HCT116 (cell line): ENCODE measurements at places on chromosomes 2 and 18.

DNA sequence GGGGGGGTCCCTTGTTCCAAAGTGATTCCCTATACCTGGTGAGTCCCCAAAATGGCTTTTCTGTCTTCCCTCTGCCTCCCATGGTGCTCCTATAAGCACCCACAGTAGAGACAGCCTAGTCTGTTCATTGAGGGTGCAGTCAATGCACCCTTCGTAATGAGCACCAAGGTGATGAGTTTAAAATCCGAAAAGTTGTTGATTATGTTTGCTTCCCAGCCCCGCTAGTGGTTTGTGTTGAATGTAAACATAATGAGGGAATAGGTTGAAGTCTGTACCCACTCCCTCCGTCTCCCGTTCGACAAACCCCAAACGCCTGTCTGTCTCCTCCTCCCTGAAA is 2.3 kb downstream of the FOSL2 start:
- DNase-seq = no peak
- H3K27ac ChIP-seq = no peak overlapping the region
- H3K36me3 ChIP-seq = no peaks in the 10 kb centered on the region
- H3K4me1 ChIP-seq = peaks cover 37% of the 10 kb centered on the region

- no peak for DNase-seq
- no peaks in the 10 kb centered on the region for H3K36me3 ChIP-seq
- no peaks in the 10 kb centered on the region for H3K4me1 ChIP-seq
Observed at GRCh38 chr18:8516371-8517250, 92.6 kb upstream of the RAB12 start.

GRCh38 chr2:168186452-168186851 is 60.9 kb downstream of the STK39 start:
- H3K27ac ChIP-seq = peak overlapping the region; percentile 70
- H3K4me3 ChIP-seq = no peak overlapping the region
- H3K4me1 ChIP-seq = peaks cover 100% of the 10 kb centered on the region

- no peaks in the 10 kb centered on the region for H3K36me3 ChIP-seq
- H3K27me3 ChIP-seq = no peaks in the 10 kb centered on the region
- no peak overlapping the region for H3K4me3 ChIP-seq
- H3K27ac ChIP-seq = no peak overlapping the region
- DNase-seq = no peak
- H3K4me1 ChIP-seq = no peaks in the 10 kb centered on the region
Observed at GRCh38 chr2:234712421-234712935, 215.6 kb upstream of the ARL4C start.

- H3K36me3 ChIP-seq = no peaks in the 10 kb centered on the region
- no peaks in the 10 kb centered on the region for H3K27me3 ChIP-seq
- H3K27ac ChIP-seq = no peak overlapping the region
Observed at GRCh38 chr18:10232062-10232461, 222.4 kb upstream of the APCDD1 start.

DNA sequence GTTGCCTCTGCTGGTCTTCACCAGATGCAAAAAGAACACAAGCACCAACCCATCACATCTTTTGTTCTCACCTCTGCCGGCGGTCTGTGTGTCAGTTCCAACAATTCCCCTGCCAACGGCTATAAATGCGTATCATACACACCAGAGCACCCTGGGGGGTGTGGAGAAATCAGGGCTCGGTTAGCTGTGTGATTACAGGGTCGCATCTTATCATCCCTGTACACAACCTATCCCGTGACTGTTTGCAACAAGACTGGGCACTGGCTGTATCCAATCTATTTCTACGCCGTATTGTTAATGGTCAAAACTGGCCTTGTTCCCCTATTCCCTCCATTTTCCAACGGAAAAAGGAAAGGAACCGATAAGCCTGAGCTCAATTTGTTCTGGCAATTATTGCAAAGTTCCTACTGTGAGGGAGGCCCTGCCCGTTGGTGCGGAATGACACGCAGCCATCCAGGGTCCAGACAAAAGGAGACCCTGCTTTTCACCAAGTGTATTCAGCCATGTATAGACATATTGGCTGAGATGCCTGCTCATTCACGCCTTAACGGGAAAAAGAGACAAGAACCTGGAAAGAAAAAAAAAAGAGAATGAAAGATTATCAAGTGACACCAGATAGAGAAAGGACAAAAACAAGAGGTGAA is 136.9 kb downstream of the CDH20 start:
- H3K27ac ChIP-seq = no peak overlapping the region
- no peak for DNase-seq
- no peaks in the 10 kb centered on the region for H3K4me1 ChIP-seq
- no peaks in the 10 kb centered on the region for H3K36me3 ChIP-seq
- no peak overlapping the region for H3K4me3 ChIP-seq

DNA sequence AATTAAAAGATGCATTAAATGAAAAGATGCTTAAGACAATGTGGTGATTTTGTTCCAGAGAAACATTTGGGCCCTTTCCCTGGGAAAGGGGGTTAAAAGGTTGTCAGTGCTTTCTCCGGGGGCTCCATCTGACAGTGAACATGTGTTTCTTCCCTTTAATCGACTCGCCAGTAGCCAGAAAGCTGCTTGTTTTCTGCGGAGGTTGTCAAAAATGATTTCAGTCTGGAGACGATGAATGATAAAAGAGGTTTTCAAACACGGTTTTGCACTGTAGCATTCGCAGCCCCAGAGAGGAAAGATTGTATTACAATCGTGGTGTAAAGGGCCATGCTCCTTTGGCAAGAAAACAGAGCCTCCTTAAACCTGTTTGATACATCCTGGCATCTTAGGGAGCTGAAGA is 111.5 kb upstream of the MEIS1 start:
- no peak overlapping the region for H3K4me3 ChIP-seq
- no peak for DNase-seq
- H3K36me3 ChIP-seq = no peaks in the 10 kb centered on the region
- H3K4me1 ChIP-seq = no peaks in the 10 kb centered on the region

GRCh38 chr2:121776361-121776760 is 20.9 kb downstream of the TSN start:
- H3K4me1 ChIP-seq = peaks cover 14% of the 10 kb centered on the region
- no peaks in the 10 kb centered on the region for H3K36me3 ChIP-seq
- no peak overlapping the region for H3K27ac ChIP-seq
- no peak overlapping the region for H3K4me3 ChIP-seq

- no peaks in the 10 kb centered on the region for H3K4me1 ChIP-seq
- no peak overlapping the region for H3K4me3 ChIP-seq
Observed at GRCh38 chr2:239685556-239685955, 284.7 kb upstream of the HDAC4 start.

GRCh38 chr2:73282924-73283544 is 1.2 kb downstream of the FBXO41 start:
- H3K27me3 ChIP-seq = no peaks in the 10 kb centered on the region
- peaks cover 9% of the 10 kb centered on the region; the same call in 1 of the 2 replicates for H3K36me3 ChIP-seq
- H3K4me1 ChIP-seq = peaks cover 36% of the 10 kb centered on the region
- H3K4me3 ChIP-seq = peak overlapping the region; percentile 85

DNA sequence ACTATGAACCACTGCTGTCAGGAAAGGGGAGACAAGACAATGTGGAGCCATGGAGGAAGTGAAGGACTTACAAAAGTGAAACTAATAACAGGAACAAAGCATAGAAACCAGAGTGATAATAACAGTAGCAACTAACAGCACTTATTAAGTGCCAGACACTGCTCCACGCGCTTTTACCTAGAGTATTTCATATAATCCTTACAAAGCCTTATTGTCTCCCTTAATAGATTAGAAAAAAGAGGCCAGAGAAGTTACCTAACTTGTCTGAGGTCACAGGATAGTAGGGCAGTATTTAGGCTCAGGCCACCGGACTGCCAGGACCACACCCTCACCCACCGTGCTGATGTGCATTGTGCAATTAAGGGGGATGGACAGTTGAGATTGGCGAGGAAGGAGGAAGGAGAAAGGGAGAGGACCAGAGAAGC is 98.6 kb upstream of the NFU1 start:
- peaks cover 11% of the 10 kb centered on the region for H3K4me1 ChIP-seq
- H3K36me3 ChIP-seq = no peaks in the 10 kb centered on the region
- H3K4me3 ChIP-seq = no peak overlapping the region
- H3K27ac ChIP-seq = no peak overlapping the region
